ENCODE measurements at places on chromosomes 11 and 22.

GRCh38 chr11:30159546-30159945 lies 71.3 kb upstream of the FSHB start:
- DNase-seq: no peak

DNA sequence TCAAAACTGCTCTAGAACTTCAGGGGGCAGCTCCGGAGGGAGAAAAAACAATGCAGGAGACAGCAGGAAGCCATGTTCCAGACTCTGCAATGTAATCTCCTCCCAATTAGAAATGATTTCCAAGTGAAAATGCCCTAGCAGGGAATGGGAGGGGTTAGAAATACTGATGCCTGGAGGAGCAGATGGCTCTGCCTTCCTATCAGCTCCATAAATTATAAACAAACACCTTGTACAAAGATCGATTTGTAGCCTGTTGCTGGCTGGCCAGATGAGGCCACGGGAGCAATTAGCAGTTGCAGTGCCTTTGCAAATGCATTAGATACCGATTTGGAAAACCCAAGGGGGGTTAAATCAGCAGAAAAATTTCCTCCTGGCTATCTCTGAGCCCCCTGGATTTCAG lies 46.6 kb upstream of the CHRM4 start:
- peak; percentile 77 for DNase-seq

- DNase-seq: peak; percentile 36
Observed at GRCh38 chr22:41780746-41781505, 19.6 kb upstream of the CCDC134 start.

DNA sequence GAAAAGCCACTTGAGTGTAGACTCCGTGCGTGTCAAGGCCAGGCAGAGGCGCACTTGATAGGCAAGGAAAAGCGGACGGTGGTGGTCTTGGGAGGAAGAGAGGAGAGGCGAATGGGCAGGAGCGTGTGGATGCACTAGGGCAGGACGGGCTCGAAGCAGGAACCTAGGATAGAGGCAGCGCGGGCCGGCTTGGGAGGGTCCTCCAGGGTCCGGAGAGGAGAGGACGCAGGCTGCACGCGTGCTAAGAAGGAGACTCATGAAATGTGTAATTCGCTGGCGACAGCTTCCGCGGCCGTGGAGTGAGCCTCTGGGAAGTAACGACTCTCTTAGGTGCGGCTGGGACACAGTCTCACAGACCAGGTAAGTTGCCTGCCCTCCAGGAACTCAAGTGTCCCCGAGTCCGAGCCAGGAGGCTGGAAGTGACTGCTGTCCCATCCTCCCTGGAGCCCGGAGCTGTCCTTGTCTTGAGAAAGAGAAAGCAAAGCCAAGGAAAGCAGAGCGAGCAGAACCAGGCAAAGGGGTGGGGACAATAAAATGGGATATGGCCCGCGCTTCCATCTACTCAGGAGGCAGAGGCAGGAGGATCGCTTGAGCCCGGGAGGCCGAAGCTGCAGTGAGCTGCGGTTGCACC lies 874 bp upstream of the IL17RA start:
- no peak for DNase-seq

DNA sequence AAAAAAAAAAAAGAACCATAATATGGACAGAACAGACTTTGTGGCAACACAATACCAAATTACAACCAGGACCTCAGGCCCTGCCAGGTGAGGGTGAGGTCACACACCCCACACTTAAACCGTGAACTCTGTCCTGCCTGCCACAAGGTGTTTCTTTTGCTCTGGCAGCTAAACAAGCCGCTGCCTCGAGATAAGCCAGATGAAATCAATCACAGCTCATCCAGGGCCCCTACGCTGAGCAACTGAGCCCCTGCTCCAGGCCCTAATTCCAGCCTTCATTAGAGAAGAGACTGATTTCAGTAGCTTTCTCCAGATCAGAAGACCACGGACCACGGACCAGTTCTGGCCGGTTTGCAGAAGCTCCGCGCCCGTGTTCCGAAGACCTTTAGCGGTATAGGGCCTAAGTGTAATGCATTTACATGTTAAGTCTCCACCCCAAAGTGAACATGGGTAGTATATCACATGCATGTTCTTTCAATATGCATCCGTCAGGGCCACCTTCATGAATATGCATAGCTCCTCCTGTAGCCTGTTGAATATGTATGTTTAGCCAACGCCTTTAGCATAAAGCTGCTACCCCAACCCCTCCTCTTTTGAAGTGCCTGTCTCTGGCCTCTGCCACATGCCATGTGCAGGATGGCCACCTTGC lies 14.8 kb upstream of the RAC2 start:
- no peak for DNase-seq

DNA sequence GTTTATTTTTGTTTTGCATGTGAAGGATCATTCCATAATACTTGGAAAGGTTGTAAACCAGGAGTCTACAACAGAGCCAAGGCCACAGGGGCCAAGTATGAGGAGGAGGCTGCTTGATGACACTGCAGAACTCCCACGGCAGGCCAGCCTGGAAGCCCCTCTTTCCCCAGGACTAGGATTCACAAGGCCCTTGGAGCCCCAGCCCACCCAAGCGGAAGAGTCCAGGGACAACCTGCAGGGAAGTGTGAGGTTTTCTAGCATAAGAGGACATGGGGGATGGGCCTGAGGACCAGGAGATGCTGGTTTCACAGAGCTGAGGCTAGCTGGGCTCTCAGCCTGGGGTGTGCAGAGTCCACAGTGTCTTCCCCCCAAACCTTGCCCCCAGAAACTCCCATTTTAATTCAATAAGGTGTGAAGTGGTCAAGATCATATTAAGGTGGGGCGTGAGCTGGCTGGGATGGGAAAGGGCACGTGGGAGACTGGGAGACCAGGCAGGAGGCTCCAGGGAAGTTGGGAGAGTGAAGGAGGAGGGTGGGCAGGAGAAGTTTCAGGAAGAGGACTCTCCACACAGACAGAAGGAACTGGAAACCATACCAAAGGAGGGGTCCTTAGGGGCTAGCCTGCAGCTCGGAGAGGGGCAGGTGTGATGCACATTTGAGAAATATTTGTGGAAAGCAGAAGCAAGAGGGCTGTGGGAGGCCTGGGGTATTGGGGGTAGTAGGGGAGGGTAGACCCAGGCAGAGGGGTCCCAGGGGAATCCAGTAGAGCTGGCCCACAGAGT lies 12.4 kb downstream of the GNAZ start:
- no peak for DNase-seq

GRCh38 chr11:58905721-58906547 lies 33.4 kb upstream of the GLYATL1 start:
- DNase-seq: peak; percentile 96

- DNase-seq: no peak
Observed at GRCh38 chr11:64019106-64020037, 16.4 kb upstream of the FLRT1 start.

DNA sequence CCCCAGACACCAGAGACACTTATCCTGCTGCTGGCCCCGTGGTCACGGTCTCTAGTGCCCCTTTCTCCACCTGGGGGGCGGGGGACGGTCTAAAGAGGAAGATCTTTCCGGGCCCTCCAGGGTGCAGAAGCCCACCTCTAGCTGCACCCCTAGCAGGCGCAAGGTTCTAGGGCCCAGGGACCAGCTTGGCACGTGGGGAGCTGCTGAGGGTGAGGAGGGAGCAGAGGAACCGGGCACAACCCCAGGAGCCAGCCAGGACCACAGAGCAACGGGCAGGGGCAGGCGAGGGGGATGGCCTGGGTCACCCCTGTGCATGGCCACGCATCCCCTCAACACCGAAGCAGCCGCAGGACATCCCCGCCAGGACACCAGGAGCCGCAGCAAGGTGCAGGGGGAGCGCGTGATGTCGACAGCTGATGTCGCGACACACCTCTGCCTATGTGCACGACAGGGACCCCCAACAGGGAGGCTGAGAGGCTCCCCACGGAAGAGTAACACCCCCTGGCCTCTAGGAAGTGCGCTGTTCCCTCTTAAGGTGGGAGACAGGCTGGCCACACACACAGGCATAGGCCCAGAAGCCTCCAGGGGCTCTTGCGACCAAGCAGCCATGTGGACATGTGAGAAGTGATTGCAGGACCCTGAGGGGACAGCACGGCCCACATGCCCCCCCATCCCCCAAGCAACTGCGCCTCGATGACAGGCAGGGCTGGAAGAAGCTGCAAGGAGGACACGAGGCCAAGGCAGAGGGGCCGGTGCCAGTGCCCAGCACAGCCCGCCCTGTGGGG lies 5.1 kb downstream of the LRFN4 start:
- DNase-seq: no peak

GRCh38 chr11:68340784-68341556 lies 28.6 kb downstream of the LRP5 start:
- peak; percentile 26 for DNase-seq

- DNase-seq: peak; percentile 56
Observed at GRCh38 chr11:39365809-39366436, 2093.5 kb downstream of the LRRC4C start.

- DNase-seq: no peak
Observed at GRCh38 chr11:27514076-27514475, 7.5 kb upstream of the LIN7C start.

- DNase-seq: no peak
Observed at GRCh38 chr11:47569646-47570045, 4.2 kb downstream of the PTPMT1 start.

DNA sequence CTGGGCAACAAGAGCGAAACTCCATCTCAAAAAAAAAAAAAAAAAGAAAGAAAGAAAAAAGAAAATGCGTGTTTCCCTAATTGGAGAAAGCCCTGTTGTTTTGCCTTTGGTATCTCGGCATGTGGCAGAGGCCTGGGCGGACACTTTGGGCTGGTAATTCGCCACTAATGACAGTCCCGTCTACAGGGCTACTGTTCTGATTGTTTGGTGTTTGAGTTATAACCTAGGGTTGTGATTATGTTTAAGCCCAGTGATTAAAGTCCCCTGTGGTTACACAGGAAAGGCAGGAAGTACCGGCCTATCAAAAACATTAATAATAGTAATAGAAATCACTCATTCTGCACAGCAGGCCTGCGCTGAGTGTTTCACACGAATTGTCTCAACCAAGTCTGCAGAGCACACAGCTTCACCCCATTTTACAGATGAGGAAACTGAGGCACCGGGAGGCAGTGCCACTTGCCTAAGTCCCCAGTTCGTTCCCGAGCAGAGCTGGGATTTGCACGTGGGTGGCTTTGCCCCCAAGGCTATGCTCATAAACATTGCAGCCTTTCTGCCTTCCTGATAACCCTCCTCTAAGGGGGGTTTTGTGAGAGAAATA lies 39.1 kb upstream of the GRAMD4 start:
- DNase-seq: no peak

- DNase-seq: no peak
Observed at GRCh38 chr22:17339095-17339693, 30.1 kb upstream of the CECR2 start.

DNA sequence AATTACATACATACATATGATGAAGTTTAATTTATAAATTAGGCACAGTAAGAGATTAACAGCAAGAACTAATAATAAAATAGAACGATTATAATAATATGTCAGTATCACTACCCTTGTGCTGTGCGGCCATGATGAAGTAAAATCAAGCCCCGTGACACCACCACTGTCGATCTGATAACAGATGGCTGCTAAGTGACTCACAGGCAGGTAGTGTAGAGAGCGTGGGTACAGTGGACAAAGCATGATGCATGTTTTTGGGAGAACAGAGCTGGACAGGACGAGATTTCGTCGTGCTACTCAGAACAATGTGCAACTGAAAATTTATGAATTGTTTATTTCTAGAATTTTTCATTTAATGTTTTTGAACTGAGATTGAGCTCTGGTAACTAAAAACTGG lies 108.4 kb upstream of the TIMP3 start:
- no peak for DNase-seq

- no peak for DNase-seq
Observed at GRCh38 chr11:44066732-44067141, 667 bp downstream of the ACCS start.
